ENCODE measurements at places on chromosomes 5 and 9.

DNA sequence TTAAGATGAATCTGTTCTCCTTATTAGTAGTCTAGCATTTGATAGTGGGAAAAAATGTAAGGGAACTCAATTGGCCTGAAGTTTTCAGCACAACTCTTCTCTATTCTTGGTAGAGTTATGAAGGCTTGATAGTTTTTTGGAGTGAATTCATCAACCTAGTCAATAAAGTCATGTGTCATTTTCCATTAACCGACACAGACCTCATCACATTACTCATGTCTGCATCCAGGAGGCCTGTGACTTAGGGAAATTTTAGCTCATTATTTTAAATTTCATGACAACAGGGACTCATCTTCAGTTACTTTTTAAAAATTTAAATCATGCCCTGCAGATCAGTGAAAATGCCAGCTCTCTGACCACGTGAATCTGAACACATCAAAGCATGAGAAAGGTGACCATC, 63.3 kb downstream of the ADAMTS16 start:
- DNase-seq = no peak

- no peak for DNase-seq
Measured at GRCh38 chr9:91567642-91568274, 144.1 kb upstream of the NFIL3 start.

DNA sequence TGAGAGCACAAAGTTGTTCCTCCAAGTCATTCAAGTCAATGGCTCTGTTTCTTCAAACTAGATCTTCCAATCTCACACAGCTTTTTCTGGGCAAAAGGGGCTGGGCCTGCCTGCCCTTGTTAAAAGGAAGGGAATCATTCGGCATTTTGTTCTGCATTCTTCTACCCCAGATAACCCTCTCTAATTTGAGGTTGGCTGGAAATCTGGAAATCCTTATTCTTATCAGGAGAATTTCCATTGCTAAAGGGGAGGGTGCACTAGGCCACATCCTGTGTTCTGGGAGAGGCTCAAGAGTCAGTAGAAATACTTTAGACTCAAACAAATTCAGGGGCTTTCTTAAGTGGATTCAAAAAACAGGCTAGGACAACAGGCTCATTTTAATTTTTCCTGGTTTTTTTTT, 384.7 kb upstream of the ZNF462 start:
- DNase-seq = no peak

- DNase-seq = no peak
Measured at GRCh38 chr5:180607861-180608571, 16.7 kb upstream of the SCGB3A1 start.

- no peak for DNase-seq
Measured at GRCh38 chr5:23223846-23224245, 283.6 kb upstream of the PRDM9 start.

GRCh38 chr9:8800196-8800595, 1000.6 kb upstream of the DMAC1 start:
- no peak for DNase-seq

GRCh38 chr9:134216961-134217360, 52.6 kb upstream of the RNU6ATAC start:
- no peak for DNase-seq

DNA sequence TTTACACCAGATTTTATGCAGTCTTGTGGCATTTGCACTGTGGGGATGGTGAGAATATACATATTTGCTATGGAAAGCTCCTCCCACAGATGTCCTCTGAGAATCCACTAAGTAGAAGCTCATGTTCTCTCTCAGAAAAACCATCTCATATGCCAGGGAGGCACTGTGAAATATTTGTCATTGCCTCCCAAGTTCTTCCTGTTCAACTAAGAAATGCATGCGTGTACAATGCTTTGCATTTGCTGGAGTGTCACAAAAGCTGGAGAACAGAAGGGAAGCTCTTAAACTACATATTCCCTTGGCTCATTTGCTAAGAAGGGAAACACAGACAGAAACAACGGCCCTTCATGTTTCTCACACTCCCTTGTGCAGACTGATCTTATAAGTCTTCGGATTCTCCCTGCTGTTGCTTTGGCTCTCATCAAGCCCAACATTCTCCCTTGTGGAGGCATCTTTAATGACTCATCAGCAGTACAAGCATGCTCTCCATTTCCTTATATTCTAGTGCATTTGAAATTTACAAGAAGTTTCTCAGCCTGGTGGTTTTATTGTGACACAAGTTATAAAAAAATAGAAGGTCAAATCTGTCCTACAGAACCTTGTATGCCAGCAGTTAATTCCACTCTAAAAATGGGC, 220.6 kb downstream of the TRIM36 start:
- no peak for DNase-seq

- DNase-seq = no peak
Measured at GRCh38 chr5:54996466-54996865, 11.1 kb upstream of the ESM1 start.

- DNase-seq = no peak
Measured at GRCh38 chr9:105290954-105291353, 46.5 kb downstream of the SLC44A1 start.

GRCh38 chr9:91802391-91802790, 147.6 kb downstream of the ROR2 start:
- no peak for DNase-seq

- DNase-seq = no peak
Measured at GRCh38 chr5:18068826-18069225, 434.6 kb downstream of the TAF11L14 start.

GRCh38 chr9:83336706-83337105, 201.5 kb downstream of the FRMD3 start:
- no peak for DNase-seq

DNA sequence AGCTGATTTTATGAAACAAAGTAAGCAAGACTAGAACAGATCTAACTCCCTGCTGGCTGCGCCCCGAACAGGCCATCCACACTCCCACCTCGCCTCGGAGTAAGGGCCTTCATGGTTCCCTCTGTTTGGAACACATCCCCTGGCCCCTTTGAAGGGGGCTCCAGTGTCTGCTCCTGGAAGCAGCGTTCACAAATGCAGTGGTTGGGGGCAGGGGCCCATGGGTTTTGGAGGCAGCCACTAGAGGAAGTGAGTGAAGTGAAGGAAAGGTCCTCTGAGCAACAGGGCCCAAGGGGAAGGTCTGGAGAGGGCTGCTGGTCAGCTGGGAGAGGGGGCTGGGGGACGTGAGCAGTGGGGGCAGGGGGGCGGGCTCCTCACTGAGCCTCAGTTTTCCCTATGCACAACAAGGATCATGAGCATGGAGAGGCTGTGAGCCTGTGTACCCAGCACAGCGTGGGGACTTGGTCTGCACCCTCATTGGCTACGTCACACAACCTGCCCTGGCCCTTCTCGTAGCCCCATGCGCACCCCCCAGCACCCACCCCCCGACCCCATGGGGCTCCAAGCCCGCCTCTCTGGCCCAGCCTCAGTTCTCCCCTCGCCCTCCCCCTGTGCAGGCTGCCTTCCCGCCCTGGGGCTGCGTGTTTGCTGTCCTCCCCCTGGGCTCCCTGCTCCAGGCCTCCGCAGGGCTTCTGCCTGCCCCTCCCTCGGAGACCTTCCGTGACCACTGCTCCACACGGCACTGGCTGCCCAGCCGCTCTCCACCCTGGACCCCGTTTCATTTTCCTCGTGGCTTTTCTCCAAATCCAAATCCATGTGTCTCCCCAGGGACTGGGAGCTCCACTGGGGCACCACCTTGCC, 39.5 kb downstream of the RASGEF1C start:
- no peak for DNase-seq

DNA sequence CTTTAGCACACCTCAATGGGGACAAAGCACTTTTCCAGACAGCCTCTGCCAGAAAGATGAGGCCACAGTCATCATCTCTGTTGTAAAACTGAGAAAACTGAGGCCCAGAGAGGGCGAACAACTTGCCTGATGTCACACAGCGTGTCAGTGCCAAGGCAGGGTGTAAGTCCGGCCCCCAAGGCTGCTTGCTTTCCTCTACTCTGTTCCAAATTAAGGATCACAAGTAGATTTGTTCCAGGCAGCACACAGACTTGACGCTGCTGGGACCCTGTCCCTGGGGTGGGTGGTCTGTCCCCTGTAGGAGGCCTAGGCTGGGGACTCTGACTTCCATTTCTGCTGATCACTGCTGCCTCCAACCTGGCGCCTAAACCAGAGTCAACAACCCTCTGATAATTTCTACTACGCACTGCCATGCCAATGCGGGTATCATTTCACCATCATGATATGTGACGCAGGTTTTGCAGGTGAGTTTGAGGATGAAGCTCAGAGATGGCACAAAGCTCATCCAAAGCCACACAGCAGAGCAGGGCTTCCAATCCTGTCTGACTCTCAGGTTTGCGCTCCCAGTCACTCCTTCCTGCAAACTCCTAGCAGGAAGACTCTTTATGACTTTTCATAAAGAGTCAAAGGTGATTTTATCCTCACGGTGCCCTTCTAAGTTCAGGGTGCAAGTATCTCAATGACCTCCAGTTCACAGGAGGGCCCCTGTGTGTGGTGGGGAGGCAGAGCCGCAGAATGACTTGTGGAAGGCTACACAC, 13.5 kb upstream of the RALGDS start:
- no peak for DNase-seq

GRCh38 chr5:115351356-115352195, 55.1 kb upstream of the CCDC112 start:
- peak; percentile 17 for DNase-seq

DNA sequence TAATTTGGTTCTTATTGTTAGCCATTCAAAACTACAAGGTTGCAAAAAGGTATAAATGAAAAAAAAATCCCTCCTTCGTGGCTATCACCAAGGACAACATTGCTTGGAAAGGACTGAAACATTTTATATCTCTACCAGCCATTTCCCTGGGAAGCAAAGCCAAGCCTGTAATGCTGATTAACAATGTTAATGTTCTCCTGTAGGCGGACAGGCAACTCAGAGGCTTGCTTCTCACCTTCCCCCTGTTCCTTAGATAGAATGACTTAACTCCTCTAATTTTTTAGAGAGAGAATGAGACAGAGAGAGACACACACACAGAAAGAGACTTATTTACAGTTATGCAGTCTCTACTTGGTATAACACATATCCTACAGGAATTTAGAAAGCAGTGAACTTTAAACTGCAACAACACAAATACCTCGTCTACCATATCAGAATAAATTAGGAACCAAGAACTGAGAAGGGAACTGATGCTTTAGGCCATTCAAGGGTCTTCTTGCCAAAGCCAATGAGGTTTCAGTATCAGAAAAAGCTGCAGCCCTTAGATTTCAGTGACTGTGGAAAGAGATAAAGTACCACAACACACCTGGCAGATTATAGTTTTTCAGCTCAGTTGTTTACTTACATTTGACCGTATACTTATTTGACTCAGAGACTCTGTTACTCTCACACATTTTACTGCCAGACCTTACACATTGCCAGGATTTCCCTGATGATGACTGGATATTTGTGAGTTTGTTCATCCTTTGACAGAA, 20.9 kb upstream of the MAN2A1 start:
- DNase-seq = no peak

DNA sequence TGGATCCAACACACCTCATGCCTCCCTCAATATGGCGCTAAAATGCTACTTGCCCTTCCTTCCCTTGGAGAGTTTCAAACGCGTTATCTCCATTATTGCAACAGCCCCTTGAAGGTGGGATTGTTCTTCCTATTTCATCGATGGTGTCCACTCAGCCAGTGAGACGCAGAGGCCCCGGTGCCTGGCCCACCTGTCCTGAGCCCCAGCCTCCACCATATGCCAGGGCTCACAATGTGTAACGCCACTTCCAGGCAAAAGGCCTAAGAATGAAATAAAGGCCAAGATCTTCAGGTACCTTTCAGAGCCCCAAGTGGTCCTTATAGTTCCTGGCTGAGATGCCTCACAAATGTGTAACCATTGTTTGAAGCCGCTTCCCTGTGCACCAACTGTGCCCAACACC, 170.7 kb upstream of the PHYKPL start:
- no peak for DNase-seq

- no peak for DNase-seq
Measured at GRCh38 chr5:151532416-151532815, 58.7 kb downstream of the FAT2 start.

DNA sequence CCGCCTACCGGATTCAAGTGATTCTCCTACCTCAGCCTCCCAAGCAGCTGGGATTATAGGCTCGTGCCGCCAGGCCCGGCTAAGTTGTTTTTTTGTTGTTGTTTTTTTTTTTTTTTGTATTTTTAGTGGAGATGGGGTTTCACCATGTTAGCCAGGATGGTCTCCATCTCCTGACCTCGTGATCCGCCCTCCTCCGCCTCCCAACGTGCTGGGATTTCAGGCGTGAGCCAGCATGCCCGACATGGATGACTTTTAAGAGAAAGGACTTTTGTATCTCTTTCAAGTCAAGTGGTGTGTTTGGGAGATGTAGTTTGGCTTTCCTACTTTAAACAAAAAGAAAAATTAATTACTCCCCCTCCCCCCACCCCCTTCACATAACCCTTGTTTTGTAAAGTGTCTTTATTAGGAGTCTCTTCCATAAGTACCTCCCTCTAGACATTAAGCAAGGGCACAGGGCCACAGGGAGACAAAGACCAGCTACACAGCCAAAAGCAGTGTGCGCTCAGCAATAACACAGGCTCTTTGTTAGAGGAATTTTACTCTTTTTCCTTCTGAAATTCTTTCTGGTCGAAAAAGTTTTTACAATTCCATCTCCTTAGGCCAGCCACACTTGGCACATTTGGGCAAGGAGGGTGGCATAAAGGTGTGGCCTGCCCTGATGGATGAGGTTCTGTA, 31.2 kb downstream of the JAKMIP2 start:
- DNase-seq = no peak

- DNase-seq = no peak
Measured at GRCh38 chr5:135650081-135650480, 71.3 kb upstream of the CXCL14 start.

GRCh38 chr9:27194401-27195091, 85.5 kb downstream of the TEK start:
- peak; percentile 63 for DNase-seq

DNA sequence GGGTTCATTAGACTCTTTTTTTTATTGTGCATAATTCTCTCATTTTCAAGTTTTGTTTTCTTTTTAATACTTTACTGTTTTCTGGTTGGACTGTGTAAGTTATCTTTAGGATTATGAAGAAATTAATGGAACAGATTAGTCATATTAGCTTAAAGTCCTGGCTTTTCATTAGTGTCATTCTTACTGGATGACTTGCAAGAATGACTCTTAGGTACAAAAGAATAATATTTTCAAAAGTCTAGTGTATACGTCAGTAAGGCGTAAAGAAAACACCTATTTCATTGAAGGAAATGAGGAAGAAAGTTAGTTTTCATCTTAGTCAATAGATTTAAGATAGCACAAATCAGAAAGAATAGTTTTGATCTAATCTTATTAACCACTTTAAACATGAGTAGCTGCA, 20.4 kb downstream of the UHRF2 start:
- DNase-seq = no peak

DNA sequence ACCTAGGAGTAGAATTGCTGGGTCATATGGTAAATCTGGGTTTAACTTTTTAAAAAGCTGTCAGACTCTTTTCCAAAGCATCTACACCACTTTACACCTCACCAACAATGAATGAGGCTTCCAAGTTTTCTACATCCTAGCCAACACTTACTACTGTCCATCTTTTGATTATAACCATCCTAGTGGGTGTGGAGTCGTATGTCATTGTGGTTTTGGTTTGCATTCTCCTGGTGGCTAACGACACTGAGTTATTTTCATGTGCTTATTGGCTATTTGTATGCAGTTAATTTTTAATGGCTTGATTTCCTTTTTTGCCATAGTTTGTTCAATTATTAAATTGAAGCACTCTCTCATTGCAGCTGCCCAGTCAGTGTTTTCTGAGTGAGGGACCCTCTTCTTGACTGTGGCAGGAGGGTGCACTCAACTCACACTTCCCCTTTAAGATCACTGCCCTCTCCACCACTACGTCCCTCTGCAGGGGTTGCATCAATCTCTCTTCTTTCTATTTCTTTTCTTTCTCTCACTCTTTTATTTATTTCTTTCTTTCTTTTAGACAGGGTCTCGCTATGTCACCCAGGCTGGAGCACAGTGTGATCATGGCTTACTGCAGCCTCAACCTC, 182.3 kb downstream of the C9orf152 start:
- no peak for DNase-seq
